Astrocyte of the spinal cord (primary cell): ENCODE measurements at places on chromosomes 2 and 18.

DNA sequence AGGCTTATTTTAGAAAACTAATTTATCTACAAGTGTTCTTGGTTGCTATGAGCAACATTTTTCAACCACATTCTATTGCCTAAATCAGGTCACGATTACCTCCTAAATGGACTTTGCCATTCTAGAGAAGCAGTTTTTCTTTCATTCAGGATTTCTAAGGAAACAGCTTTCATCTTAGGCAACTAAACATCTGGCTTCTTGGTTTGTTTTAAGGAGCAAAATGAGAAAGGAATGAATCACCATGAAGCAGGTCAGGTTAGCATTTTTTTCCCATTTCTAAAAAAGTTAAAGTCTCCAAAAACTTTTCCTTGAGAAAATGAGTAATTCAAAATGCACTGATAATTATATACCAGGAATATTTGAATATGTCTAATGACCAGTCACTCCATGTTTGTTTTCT, 114.8 kb downstream of the GAREM1 start:
- peak; percentile 69 for DNase-seq

DNA sequence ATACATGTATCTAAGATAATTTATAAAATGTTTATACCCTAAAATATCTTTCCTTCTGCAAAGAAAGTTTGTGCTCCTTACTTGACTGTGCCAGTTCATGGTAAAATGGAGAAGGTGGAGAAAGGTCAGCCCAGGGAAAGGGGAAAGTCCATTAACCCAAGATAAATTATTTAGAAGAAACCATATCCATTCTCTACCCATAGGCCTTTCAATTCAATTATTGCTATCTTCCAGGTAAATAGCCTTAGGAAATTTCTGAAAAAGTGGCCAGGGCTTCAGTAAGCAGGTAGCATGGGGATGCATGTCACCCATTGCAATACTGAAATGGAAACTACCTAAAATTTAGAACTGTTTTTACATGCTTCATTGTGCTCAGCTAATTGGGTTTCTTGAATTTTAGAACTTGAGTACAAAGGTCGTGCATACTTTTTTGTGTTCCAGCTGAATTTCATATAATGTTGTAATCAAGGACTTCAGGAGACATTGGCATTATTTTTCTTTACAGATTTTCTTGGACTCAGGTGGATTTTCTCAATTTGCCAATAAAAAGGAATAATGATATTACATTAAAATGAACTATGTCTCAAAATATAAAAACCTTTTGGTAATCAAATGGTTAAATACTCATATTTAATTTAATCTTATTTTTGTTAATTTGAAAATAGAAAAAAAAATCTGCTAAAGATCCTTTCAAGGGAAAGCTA, 124.9 kb downstream of the CSRNP3 start:
- no peak for DNase-seq

- DNase-seq = no peak
Measured at GRCh38 chr2:70089983-70090525, 2.8 kb downstream of the PCBP1 start.

- peak; percentile 59 for DNase-seq
Measured at GRCh38 chr2:204753841-204754240, 208.6 kb downstream of the PARD3B start.

- peak; percentile 74 for DNase-seq
Measured at GRCh38 chr2:33034784-33035183, 88.0 kb downstream of the LTBP1 start.

DNA sequence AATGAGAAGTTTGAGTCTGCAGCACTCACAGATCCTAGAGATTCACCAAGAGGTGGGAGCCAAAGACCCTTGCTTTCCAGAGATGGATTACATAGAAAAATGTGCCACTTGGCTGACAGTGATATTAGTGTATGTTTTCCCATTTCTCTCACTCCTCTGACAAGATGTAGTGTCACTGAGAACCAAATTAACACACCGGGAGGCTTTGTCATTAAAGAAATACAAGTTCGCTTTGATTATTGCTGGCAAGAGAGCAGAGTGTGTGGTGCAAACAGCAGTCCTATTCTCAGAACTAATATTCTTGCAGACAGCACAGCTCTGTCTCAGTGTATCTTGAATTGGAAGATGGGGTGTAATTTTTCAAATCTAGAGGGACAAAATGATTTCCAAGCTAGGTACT, 171.6 kb upstream of the SETBP1 start:
- no peak for DNase-seq

DNA sequence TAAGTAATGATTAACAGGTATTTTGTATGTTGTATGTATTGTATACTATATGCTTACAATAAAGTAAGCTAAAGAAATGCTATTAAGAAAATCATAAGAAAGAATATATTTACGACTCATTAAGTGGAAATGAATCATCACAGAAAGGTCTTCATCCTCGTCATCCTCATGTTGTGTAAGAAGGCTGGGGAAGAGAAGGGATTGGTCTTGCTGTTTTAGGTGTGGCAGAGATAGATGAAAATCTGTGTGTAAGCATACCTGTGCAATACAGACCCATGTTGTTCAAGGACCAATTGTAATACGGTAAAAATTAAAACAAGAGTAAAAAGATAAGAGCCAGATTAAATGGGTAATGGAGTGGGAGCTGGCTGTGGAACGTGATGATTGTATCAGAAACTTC, 16.6 kb downstream of the SLC35F5 start:
- no peak for DNase-seq

- no peak for DNase-seq
Measured at GRCh38 chr18:5998907-5999306, 103.6 kb upstream of the TMEM200C start.

GRCh38 chr2:134745023-134745422, 26.2 kb upstream of the TMEM163 start:
- DNase-seq = no peak

GRCh38 chr2:101418460-101419095, 31.3 kb upstream of the CREG2 start:
- DNase-seq = no peak

DNA sequence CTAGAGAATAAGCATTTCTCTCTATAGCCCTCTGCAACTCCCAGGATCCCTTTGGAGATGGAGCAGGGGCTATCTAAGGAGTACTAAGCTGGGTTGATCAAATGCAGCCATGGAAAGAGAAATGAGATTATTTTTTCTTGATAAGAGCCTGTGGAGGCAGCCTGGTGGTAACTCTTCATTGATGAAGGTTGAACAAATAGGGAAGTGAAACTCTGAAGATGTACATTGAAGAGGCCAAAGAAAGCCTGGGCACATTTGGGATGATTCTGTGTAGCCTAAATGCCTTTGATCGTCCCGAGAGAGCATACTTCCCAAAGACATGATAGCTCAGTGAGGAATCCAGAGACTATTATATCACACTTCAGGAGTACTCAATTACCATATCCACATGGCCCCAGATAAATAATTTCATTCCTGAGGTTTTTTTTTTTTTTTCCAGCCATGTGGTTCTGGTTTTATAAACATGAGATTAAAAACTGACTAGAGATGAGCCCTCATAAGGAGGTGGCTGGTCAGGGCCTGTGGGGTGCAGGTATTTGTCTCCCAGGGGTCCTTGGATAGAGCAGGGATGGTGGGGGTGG, 192.5 kb downstream of the TPGS2 start:
- no peak for DNase-seq
